ENCODE measurements at places on chromosomes 1 and 21. TPM values are rescaled to one million over a fixed set of nuclear protein-coding genes. Genes with fewer than 3 reads are reported as not detected.

ERICH3 gene
- not detected for total RNA-seq

NFIA gene
- total RNA-seq = 3.4 TPM

SLAMF6 gene
- not detected for total RNA-seq

GBP2 gene
- total RNA-seq = 5.4 TPM

MARK1 gene
- 0.65 TPM for total RNA-seq
